ENCODE measurements at places on chromosomes 12 and 14.

GRCh38 chr12:32043928-32044549, 62.6 kb upstream of the BICD1 start:
- DNase-seq, result no peak

- DNase-seq, result no peak
Observed at GRCh38 chr14:89041257-89041582, 216.8 kb downstream of the TTC8 start.

DNA sequence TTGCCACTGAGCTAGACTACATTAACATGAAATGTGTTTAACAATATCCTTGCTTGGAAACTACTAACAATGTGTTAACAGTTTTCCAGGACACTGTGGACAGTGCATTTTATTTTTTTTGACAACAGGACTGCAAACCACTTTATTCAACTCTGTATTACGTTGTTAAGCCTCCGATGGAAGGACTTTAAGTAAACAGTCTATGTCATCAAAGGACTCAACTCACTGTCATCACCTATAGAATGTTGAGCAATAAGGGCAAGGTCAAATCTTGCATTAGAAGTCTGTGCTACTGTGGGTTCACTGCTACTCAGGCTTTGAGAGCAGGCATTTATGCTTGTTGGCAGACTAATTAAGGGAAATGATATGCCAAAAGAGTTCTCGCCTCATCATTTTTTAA, 483.7 kb downstream of the FLRT2 start:
- no peak for DNase-seq

GRCh38 chr12:2129076-2129475, 76.3 kb downstream of the CACNA1C start:
- DNase-seq, result no peak

GRCh38 chr14:100775831-100776591, 49.3 kb downstream of the DLK1 start:
- DNase-seq, result no peak

- DNase-seq, result no peak
Observed at GRCh38 chr12:123659996-123660727, 10.8 kb upstream of the TCTN2 start.

DNA sequence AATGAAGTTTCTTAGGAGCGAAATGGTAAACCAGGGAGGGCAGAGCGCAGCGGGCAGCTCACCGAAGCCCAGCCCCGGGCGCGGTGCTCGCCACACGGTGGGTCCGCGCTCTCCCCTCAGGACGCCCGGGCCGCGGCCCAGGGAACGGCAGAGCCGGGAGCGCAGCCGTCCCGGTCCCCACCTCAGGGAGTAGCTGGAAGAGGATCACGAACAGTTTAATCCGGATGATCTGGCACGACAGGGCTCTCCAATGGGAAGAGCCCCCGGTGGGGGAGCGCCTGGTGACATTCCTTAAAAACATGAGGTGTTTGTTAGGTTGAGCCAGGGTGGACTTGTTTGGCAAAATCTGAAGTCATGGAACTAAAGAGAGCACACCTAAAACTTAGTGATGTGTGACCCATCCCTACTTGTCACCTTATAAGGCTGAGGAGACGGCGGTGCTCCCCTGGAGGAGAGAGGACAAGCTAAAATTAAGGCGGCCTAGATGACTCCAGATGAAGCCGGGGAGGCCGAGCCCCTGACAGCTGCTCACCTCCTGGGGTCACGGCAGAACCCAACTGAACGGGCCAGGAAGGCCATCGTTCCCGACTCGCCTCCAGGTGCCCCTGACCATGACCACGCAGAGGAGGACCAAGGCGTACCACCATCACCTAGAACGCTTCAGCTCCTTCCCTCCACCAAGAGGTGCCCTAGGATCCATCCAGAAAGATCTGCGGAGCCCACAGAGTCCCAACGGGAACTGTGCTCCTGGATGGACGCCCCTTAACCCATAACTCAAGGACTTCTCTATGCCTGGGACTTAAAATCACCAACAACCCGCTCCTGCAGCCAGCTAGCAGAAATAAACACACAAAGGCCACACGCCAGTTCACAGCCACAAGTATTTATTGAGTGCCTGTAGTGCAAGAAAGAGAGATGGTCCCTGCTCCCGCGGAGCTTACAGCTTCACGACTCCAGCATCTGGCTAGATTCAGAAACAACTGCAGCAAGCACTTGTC, 866 bp upstream of the PITPNM2 start:
- no peak for DNase-seq

- DNase-seq, result no peak
Observed at GRCh38 chr12:114779186-114779585, 95.2 kb upstream of the TBX3 start.

DNA sequence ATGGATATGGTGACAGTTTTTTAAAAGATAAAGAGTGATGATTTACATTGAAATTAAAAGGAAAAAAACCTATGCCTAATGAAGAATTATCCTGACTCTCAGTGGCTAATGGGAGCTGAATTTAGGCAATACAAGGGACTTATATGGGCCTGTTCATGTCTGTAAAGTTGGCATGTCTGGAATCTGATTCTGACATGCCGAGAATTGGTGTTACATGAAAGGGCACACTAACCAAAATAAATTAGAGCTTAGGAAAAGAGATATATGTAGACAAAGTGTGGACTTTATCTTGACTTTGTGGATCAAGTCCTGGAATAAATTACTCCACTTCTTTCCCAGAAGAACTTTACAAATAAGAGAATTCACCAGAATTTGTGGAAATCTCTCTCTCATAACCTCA, 1.1 kb downstream of the TDG start:
- no peak for DNase-seq

- DNase-seq, result no peak
Observed at GRCh38 chr12:117058442-117059072, 40.7 kb downstream of the TESC start.

- DNase-seq, result no peak
Observed at GRCh38 chr12:56808954-56809353, 45.8 kb downstream of the HSD17B6 start.

DNA sequence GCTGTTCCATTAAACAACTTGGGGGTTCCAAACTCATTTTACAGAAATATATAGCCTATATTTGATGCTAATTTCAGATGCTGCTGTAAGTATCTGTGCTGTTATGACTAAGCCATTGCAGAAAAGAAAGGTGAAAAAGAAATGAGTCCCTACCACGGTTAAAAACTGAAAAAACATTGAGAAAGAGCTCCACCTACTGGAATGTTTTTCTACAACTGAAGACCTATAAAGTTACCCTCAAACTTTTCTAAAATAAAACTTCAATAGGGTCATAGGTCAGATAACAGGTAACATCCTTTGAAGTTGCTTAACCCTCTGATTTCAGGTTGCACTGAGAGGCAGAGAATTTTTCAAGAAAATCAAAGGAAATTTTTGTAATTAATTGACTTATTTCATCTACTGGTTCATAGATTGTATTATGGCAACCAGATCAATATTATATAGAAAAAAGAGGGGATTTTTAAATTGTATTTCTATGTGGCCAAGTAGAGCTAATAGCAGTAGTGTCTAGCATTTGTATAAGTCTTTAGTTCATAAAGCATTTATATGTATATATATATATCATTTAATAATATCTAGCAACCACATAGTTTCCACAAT, 279.9 kb downstream of the RPS29 start:
- no peak for DNase-seq

DNA sequence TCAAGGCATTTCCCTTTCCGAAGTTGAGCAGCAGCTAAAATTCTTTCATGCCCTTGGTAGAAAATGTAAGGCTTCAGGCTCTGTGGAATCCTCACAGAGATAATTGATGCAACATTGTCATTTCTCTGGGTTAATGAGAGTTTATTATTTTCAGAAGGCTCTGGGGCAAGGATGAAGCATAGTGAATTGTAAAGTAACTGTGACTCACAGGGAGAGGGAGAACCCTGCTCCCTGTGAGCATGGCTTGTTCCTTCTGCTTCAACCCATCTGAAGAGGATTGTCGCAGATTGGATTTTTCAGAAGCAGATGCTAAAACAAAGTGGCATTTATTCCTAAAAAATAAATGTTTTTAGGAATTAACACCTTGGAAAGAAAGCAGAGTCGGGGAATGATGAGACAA, 41.2 kb downstream of the APOBEC1 start:
- no peak for DNase-seq

GRCh38 chr12:55737581-55738122, 5.3 kb upstream of the GDF11 start:
- no peak for DNase-seq

GRCh38 chr12:55932551-55932910, 1.6 kb downstream of the DGKA start:
- DNase-seq, result peak; percentile 29

GRCh38 chr12:68326716-68327115, 5.4 kb downstream of the MDM1 start:
- no peak for DNase-seq

DNA sequence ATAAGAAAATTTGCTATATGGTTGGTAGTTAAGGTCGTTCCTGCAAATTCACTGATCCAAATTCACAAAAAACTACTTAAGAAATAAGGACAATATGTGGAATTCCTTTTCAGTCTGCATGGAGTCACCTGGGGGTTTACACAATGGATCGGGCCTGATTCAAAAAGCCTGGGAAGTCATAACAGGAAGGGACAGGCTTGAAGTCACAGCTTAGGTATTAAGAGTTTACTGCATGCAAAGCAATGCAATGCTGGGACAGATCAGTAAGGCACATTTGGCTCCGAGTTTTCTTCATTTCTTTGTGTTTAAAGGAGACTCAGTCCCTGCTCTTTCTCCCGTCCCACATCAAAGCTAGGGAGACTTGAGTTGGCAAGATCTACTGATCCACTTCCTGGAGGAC, 153.3 kb downstream of the NTF3 start:
- DNase-seq, result no peak

- DNase-seq, result no peak
Observed at GRCh38 chr14:76718306-76719040, 42.8 kb upstream of the VASH1 start.

GRCh38 chr14:72711936-72712335, 182.0 kb downstream of the DPF3 start:
- DNase-seq, result no peak

- no peak for DNase-seq
Observed at GRCh38 chr14:26255213-26255612, 342.6 kb downstream of the NOVA1 start.

GRCh38 chr12:99810718-99811593, 163.4 kb downstream of the GARIN6 start:
- no peak for DNase-seq

- no peak for DNase-seq
Observed at GRCh38 chr14:93029417-93029816, 86.3 kb downstream of the ITPK1 start.

GRCh38 chr14:92783813-92784431, 10.2 kb upstream of the GOLGA5 start:
- no peak for DNase-seq

DNA sequence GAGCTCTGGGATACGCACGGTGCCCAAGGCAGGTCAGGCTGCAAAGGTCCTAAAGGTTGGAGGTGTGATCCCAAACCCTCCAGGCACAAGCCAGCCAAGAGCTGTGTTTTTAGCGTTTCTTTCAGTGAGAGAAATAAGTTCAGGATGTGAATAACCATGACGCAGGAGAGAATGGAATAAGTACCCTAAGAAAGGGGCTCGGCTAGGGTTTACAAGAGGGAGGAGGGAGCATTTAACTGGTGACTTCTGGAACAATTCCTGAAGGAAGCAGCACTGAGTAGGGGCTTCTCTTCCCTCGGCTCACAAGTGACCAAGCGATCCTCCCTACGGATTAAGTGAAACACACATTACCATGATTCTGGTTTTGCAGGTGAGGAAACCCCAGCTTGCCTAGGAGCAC, 29.4 kb downstream of the SSH1 start:
- DNase-seq, result no peak

- no peak for DNase-seq
Observed at GRCh38 chr12:44317651-44318126, 481.8 kb downstream of the TMEM117 start.

- no peak for DNase-seq
Observed at GRCh38 chr14:72568296-72568992, 325.5 kb downstream of the DPF3 start.

- DNase-seq, result no peak
Observed at GRCh38 chr14:92646952-92647796, 101.3 kb downstream of the LGMN start.

GRCh38 chr12:123388951-123389559, 5.1 kb downstream of the KMT5A start:
- peak; percentile 21 for DNase-seq

DNA sequence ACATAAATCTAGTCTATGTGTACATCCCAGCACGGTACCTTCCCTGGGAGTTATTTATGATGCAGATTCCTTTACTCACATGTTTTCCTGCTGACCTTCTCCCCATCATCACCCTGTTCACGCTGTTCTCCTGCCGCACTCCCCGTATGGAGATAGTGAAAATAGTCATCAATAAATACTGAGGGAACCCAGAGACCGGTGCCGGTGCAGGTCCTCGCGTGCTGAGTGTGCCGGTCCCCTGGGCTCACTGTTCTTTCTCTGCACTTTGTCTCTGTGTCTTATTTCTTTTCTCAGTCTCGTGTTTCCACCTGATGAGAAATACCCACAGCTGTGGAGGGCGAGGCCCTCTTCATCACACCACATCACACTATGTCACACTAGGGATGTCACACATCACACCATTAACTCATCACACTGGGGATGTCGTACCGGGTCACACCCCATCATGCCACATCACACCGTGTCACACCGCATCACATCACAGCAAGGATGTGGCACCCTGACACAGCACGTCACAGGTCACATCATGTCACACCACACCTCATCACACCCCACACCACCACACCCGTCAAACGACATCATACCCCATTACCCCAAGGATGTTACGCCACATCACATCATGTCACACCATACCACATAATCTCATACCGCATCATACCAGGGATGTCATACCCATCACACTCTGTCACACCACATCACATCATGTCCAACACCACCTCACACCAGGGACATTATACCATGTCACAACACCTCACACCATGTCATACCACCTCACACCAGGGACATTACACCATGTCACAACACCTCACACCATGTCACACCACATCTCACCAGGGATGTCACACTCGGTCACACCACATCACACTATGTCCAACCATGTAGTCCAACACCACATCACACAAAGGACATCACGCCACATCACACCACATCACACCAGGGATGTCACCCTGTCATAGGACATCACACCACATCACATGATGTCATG, 207.0 kb downstream of the TMEM121 start:
- no peak for DNase-seq

GRCh38 chr12:67539946-67540345, 108.6 kb upstream of the DYRK2 start:
- no peak for DNase-seq

DNA sequence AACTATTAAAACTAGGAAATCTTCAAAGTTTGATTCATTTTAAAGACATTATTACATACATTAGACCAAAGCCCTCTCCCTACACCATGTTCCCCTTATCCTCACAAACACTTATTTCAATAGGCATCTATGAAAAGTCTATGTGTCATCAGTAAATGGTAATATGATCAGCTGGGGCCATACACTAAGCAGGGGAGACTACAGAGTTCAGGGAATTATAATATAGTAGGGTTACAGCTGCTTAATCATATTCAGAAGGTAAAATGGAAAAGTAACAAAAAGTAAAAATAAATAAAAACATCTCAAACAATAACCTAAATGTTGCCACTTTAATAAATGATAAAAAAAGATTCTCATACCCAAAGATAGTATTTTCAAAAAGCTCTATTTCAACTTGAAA, 29.1 kb downstream of the PAWR start:
- DNase-seq, result no peak

- DNase-seq, result no peak
Observed at GRCh38 chr12:124422142-124422569, 127.3 kb downstream of the RFLNA start.

Measured in activated naive CD4-positive, alpha-beta T cell (primary cell).